ENCODE measurements at places on chromosomes 4 and X.
A peak's percentile ranks its signal among the peaks of the same experiment; 100 is the strongest.

- DNase-seq = no peak
These were observed 97.2 kb downstream of the CPZ start for GRCh38 chr4:8689741-8690140.

- DNase-seq = peak; percentile 79
These were observed 1.2 kb downstream of the SLC39A8 start for GRCh38 chr4:102343964-102344519.

DNA sequence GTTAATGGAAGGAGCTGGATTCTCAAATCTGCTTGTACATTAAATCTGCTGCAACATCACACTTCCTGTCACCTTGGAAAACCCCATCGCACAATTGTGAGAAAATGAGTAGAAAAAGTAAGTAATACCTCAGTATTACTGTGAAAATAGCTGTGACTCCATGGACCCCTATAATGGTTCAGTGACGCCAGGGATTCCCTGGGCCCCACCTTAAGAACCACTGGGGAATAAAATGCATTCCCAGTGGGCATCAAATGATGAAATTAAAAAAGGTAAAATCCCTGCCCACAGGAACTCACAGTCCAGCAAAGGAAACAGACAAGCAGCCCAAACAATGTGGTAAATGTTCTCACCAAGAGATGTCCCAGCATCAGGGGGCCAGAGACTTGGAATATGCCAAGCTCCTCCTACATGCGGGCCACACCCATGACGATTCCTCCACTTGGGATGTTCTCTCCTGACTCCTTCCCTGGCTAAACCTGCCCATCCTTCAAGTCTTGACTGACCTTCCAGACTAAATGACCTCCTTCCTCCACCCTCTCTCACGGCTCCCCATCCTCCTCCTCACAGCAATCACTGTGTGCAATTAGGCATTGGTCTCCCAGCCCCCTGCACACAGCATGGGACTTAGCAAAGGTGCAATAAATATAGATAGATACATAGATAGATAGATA is 2.6 kb downstream of the EVC2 start:
- no peak for DNase-seq

DNA sequence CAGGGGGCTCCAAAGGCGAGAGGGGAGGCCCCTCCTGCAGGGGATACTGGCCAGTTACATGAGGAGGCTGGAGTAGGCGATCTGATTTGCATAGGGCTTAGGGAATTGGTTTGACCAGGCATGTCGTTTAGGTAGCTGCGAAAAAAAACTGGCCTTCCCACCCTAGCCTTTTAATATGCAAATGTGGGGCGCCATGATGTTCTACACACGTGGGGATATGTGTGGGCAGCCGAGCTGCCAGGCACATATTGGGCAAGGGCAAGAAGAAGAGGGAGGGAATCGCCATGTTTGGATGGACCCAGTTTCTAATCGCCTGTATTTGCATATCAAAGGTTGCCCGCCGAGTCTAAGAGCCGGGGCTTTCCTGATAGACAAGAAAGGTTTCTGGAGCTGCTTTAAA is 121.3 kb downstream of the PRKX start:
- no peak for DNase-seq

GRCh38 chrX:39871648-39872047 is 226.1 kb downstream of the BCOR start:
- DNase-seq = no peak

DNA sequence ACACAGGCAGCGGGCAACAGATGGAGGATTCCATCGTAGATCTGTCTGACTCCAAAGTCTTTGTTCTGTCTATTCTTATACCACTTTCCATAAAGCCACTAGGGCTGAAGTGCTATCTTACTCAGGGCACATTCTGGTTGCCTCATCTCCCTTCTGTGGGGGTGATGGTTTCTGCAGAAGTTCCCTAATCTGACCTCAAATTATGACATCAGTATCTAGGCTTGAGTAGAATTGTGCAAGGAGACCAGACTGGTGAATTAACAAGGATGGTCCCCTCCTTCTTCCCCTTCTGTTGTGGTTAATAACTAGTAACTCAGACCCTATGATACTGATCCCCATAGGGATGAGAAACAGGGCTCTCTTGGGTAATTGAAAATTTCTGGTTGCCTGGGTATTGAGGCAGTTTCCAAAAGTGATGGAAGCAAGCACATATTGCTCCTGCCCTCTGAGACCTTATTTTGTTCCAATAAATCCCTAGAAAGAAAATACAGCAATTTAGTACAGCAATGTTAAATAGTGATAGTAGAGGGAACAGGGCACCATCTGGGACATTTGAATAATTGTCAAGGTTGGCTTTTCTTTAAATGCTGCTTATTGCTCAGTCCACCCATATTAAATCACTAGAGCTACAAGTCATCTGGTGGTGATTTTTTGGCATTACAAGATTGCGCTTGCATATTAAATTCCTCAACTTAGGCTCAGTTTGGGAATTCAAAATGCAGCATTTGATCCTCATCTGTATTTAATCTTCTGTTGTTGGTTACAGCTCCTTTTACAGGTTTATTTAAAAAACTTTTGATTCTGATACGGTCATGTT is 57.3 kb upstream of the AP1S2 start:
- no peak for DNase-seq

- no peak for DNase-seq
These were observed 300.5 kb upstream of the PABPC4L start for GRCh38 chr4:134501973-134502643.

DNA sequence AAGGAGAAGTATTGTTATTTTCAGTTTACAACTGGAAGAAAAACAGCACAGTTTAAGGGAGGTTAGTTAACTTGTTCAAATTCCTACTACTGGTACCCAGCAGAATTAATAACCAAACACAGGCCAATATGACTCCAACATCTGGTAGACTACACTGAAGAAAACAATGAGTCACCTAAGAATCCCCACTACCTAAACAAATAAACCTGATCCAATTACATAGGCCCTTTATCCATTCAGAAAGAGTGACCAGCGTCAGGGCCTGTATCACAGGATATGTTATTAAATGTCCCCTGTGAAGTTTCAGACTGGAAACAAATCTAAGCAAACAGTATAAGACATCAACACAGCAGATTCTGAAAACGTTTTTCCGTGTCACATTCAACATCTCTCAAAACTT is 492.5 kb upstream of the INTU start:
- no peak for DNase-seq

GRCh38 chrX:153805436-153805835 is 11.0 kb downstream of the SSR4 start:
- DNase-seq = no peak

DNA sequence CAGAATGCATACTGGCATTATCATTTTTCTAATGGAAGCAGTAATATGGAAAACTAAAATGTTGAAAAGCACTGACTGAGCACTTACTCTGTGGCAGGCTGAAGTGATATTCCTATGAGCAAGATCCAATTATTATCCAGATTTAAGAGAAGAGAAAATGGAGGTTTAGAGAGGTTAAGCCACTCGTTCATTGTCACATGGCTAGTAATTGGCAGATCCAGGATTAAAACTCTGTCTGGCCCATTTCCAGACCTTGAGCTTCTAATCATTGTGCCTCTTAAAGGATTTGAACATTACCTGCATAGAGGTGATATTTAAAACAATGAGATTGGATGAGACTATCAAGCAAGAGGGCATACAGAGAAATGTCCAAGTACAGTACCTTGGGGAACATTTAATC is 80.6 kb downstream of the MFAP3L start:
- DNase-seq = no peak

DNA sequence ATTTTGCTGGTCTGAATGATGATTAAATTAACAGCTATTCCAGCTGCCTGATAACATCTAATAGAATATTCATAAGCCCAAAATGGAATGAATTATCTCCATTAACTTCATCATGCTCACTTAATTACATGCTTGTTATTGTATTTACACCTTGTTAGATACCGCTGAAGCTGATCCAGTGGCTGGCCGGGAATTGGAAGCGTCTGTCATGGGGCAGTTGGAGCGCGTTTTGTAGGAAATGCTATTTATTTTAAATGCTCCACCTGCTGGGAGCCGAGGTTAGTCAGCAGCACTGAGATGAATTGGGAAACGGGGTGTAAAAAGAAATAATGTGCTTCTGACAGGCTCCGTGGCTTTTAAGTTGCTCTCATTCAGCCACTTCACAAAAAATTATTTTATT is 25.2 kb downstream of the ARX start:
- no peak for DNase-seq

- no peak for DNase-seq
These were observed 102.6 kb downstream of the APBB2 start for GRCh38 chr4:41111791-41112190.

DNA sequence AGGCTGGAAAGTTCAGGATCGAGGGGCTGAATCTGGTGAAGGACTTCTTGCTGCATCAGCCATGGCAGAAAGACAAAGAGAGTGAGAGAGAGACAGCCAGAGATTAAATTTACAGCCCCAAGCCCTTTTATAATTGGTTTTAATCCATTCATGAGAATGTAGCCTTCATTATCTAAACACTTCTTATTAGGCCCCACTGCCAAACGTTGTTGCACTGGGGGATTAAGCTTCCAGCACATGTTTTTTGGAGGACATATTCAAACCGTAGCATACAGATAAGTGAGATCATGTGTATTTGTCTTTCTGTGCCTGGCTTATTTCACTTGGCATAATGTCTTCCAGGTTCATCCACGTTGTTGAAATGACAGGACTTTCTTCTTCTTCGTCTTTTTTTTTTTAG is 524.7 kb downstream of the SPRY1 start:
- DNase-seq = no peak

DNA sequence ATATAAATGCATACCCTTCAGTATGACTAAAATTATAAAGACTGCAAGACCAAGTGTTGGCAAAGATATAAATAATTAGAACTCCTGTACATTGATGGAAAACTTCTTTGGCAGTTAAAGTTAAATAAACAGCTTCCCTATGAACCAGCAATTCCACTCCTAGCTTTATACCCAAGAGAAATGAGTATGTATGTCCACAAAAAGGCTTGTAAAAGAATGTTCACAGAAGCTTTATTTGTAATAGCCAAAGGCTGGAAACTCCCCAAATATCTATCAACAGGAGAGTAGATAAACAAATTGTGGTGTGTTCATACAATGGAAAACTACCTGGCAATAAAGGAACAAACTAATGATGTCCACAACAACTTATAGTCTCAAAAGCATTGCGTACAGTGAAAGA is 184.8 kb downstream of the AMELX start:
- DNase-seq = no peak

GRCh38 chr4:75643651-75644050 is 13.3 kb upstream of the CDKL2 start:
- DNase-seq = no peak

All from activated CD4-positive, alpha-beta T cell treated with anti-CD3 and anti-CD28 coated beads, Interleukin-2, amount 50 U/mL, for 48 hours (primary cell).